ENCODE measurements at places on chromosomes 7 and 10. TPM values are rescaled to one million over a fixed set of nuclear protein-coding genes. Genes with fewer than 3 reads are reported as not detected.

DNA sequence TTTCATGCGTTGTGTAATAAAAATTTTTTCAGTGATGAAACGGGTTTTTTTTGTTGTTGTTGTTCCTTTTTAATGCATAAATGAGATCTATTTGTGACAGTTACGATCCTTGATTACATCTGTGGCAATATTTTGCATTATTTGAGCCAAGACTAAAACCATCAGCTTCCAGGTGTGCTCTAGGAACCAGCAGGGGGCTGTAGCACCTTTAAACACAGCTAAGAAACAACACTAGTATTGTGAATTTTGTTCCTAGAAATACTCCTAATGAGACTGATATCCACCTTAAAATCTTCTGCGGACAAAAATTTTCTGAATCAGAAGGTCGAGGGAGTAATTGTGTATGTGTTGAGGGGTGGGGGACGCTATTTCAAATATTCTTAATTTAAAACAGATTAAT is 52.6 kb downstream of the FGFBP3 start:
- DNase-seq: peak; percentile 55

SKIDA1 gene
- 42.4 TPM for total RNA-seq

DNA sequence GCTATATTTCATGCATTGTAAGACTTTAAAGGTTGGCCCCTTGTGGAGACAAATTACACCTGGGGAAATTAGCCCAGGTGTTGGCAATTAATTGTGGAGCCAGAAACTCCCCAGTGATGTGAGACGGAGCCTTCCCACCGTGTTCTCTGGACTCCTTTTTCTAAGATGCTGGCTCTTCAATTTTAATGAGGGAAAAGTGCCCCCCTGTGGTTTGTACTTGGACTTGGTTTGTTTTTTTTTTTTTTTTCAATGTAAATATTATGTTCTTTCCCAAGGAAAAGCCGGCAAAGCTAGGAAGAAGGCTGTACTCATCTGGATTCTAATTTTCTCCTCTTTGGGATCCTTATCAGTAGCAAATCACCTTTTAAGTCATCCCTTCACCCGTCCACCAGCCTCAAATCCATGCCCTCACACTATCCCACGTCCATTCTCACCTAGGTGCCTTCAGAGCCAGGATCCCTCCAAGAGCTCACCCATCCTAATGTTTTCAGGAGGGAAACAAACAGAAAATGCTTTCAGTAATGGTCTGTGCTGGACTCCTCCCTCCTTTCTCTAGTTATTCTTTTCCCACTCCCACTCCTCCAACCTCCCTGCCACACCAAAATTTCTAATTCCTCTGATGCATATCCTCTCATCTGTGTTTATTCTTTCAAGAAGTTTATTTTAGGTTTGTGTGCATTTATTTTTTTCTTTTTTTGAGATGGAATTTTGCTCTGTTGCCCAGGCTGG is 20.4 kb upstream of the ST8SIA6 start:
- no peak for DNase-seq

C10orf53 gene
- total RNA-seq: 0.11 TPM

DNA sequence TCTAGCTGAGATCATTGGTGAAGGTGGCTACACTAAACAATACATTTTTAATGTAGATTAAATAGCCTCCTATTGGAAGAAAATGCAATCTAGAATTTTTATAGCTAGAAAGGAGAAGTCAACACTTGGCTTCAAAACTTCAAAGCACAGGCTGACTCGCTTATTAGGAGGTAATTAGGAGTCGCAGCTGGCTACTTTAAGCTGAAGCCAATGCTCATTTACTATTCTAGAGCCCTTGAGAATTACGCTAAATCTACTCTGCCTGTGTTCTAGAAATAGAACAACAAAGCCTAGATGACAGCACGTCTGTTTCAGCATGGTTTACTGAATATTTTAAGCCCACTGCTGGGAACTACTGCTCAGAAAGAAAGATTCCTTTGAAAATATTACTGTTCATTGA is 101.6 kb upstream of the EEPD1 start:
- no peak for DNase-seq

COMTD1 gene
- 66.1 TPM for total RNA-seq

DNA sequence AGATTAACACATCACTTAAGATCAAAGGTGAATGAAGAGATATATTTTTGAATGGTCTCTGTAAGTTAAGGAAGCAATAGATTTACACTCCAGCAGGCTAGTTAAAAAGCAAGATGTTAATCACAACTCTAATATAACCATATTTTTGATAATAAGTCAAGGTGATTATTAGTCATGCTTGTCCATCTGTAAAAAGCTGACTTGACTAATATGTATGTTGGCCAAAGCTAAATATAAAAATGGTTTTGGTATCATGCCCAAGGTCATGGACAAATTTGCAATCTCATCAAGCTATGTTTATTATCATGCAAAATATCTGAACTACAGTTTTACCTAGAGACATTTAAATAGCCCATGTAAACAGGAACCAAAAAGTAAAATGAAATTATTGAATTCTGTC is 102.6 kb upstream of the CSTF2T start:
- no peak for DNase-seq

DNA sequence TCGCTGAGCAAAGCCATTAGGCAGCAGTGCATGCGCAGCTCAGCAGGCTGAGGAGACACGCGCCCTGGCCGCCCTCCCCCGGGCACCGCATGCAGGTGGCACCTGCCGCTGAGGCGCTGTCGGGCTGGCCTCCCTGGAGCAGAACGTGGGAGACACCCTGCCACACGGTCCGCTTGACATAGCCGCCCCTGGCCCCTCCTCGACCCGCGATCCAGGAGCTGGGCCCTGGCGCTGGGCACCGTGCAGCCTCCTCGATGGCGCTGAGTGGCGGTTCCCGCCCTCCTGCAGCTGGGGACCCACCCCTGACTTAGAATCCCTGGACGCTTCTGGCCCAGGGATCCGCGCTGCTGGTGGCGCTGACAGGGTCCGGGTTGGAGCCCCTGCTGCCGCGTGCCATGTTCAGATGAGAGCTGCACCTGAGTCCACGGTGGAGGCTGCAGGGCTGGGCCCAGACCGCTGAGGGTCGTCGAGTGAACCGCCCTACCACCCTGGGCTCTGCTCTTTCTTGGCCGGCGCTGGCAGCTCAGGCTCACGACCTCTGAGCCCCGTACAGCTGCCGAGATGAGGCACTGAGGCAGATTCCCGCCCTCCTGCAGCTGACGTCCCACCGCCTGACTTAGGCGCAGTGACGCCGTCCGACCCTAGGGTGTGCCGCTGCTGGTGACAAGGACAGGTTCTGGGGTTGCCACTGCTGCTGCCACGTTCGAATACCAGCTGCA is 116.8 kb downstream of the OR13A1 start:
- no peak for DNase-seq

DNA sequence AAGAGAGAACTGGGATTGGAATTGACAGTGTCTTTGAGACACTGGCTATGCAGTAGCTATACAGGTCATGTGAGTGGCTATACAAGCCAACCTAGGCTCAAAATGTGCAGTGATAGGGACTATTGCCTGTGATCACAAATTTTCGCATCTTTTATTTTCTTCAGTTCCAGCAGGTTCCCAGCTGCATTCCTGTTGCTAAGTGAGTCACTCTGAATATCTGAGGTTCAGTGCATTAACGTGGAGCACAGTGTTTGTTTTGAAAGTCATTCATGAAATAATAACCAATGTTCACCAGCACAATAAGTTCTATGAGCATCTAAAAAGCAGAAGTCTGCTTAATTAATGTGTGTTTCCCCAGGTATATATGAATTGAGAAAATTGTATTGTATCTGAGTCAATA is 1236.0 kb upstream of the CELF2 start:
- DNase-seq: no peak

- peak; percentile 66 for DNase-seq
Observed at GRCh38 chr7:108007261-108007660, 4.3 kb upstream of the LAMB1 start.

- DNase-seq: peak; percentile 24
Observed at GRCh38 chr7:66319407-66319979, 114.4 kb downstream of the TPST1 start.

DNA sequence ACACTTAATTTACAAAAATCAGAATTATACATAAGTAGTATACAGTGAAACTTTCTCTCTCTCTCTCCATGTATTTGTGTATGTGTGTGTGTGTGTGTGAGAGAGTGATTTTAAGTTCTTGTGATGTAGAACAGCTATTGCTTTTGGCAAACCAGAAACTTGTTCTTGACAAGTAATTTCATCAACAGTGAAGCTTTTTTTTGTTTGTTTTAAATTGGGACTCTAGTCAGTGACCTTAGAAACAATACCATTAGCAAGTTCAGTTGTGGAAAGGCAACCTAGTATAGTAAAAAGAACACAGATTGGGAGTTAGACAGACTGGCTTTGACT is 319.1 kb downstream of the PTEN start:
- no peak for DNase-seq

DNA sequence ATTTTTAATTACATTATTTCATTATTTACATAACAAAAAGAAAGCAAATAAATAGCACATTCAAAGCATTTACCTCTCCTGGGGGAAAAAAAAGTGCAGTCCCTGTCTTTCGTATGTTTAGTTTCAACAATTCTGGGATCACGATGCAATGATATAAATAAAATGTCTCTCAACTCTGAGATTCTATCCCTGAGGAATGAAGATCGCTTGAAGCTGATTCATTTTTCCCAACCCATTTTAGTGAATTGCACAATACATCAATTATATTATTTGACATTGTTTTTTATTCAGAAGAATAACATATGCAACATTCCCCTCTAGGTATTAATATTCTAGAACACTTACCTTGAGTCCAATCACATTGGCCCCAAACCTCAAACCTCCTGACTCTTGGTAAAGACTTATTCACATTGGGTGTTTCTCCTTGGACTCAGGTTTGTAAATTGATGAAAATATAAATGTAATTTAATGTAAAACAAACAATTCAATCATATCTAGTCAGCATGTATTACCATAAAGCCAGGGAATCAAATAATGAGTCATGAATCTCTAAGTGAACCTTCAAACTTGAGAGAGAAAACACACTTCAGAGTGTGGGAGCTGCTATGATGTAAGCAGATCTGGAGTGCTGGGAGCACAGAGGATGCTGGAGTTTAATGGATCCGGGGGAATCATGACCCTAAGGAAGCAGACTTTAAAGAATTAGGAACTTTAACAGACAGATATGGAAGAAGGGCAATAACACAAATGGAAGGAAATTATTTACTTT is 5.3 kb upstream of the SCIN start:
- DNase-seq: no peak

GRCh38 chr7:117113871-117114270 is 160.6 kb downstream of the ST7 start:
- no peak for DNase-seq

CLEC2L gene
- total RNA-seq: 0.18 TPM

PTN gene
- 183 TPM for total RNA-seq

DNA sequence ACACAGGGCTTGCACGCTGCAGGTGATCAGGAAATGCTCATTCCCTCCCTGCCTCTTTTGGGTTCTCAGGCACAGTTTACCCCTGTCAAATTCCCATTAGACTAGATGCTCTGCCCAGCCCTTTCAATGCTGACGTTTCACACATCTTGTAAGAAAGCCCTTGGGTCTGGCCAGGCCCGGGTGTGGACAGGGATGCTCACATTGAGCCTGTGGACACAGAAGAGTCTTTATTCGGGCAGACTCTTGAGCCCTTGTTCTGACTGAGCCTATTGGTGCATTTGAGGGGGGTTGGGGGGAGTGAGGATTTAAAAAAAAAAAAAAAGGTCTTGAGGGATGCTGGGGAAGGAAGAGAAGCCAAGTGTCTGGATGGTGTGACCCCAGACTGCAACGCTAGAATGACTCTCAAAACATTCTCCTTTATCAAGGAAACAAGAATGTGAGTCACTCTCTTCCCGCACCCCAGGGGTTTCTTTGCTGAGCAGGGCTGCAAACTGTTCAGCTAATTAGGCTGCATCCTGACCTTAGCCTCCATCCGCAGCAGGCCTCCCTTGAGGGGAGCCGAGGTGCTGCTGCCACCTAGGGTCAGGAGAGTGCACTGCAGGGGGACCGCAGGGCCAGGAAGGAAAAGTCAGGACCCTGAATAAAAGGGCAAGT is 53.6 kb upstream of the TMEM72 start:
- DNase-seq: peak; percentile 57

- DNase-seq: no peak
Observed at GRCh38 chr10:125157505-125157904, 2.9 kb downstream of the CTBP2 start.

TCAF2 gene
- total RNA-seq: 0.21 TPM

Data from cardiac muscle cell (in vitro differentiated cells and primary cell).